Stimulated activated CD8-positive, alpha-beta memory T cell treated with anti-CD3 and anti-CD28 coated beads, Interleukin-12 subunit alpha, Interleukin-12 subunit beta, amount 100 ng/mL, for 1 hour (primary cell): ENCODE measurements at places on chromosomes 5 and 9.

DNA sequence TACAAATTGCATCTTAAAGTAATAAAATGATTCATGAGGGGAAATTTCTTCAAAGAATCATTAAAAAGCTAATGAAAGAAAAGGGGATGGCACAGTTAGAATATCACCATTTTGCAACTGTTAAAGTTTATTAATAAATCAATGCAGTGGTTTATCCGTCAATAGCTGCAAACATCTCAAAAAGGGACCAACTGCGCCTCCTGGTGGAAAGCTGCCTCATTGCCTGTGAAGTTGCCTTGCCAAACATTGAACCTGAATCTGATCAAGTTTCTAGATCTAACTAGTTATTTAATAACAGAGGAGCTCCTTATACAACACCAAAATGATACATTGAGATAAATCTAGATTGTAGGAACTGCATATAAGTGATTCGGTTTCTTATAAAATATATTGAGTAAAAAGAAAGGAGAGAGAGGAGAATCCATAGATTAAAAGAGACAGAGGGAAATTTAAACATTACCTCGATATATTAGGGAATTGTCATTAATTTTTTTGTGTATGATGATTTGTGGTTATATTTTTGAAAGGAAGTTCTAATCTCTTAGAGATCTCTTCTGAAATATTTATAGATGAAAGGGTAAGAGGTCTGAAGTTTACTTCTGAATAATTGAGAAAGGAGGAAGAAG lies 6.9 kb upstream of the NDUFB6 start:
- DNase-seq, result peak; percentile 73

DNA sequence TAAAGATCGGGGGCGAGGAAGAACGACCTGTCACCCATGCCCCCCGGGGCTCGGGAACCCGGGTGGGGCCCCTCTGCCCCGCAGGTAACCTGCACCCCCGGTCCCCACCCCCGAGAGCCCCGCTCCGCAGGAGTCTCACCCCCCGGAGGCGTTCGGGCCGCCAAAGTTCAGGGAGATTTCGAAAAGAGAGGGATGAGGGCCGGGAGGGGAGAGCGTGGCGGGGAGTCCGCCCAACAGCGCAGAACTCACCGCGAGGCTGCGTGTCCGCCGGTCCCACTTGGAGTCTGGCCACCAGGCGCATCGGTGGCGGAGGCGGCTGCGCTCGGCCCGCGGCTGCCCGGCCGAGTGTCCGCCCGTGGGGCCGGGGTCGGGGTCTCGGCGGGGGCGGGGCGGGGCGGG lies at the start of gene PHF19:
Gene PHF19, minus strand, starts transcription at position 347 of the 399 bp plus-strand sequence. CDS start 2,447 bp downstream, outside the sequence.
- no peak for DNase-seq

DNA sequence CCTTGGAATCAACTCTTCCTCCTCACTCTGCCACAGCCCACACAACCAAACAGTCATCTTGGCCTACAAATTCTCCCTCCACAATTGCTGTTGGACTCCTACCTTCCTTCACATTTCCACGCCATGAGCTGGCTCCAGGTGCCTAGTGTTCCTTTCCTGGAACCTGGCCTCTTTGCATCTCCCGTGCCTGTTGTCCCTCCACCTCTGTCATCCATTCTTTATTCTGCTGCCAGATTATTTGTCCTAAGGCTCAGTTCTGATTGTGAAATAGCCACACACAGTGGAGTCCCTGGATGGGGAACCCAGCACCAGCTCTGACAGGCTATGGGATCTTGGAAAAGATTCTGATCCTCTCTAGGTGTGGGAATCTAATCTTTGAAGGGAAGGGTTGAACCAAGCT lies 109.1 kb upstream of the ANKH start:
- DNase-seq, result no peak

DNA sequence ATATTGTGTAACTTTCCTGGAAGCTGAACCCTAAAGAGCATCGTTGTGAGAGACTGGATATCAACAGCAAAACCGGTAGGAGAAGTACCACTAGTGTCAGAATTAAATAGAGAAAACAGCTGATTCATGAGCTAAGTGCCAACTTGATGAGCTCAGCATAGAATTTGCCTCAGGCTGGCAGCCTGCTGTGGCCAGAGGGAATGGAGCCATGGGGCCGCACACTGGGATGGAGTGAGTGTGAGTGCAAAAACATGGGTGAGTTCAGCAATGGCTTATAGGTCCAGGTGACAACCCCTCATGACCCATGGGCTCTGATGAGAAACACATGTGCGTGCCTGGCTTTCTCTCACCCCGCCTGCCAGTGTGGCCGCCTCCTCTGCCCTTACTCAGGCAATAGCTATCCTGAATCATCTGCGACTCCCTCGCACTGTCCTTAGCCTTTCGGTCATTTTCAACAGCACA lies 25.4 kb downstream of the ADAMTS16 start:
- DNase-seq, result no peak

DNA sequence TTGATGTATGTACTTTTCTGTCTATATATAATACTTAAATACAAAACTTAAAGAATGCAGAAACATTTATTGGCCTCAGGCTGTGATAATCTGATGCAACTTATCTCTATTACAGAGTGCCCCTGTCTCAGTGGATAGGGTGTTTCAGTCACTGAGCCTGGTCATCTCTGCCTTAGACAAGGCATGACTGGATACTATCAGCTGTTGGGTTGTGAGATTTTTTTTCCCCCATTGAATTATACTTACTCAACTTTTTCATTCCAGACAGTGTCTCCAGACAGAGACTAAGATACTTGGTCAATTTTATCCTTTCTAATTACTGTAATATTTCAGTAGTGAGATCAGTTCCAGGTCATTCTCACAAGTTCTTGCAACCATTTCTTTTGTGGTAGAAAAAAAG lies 26.7 kb downstream of the XRCC4 start:
- no peak for DNase-seq

DNA sequence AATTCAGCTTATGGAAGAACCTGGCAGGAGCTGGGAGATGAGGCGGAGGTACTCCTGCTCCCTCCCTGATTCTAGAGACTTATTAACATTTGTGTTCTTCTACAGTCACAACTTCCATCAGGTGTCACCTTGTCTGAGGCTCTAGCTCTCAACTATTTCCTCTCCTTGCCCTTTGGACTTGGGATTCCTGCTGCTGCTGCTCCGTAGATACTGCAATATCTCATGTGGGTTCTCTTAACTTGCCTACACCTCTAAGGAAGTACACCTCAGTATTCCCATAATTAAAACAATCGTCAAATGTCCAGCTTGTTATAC lies 21.2 kb downstream of the ANXA1 start:
- no peak for DNase-seq

DNA sequence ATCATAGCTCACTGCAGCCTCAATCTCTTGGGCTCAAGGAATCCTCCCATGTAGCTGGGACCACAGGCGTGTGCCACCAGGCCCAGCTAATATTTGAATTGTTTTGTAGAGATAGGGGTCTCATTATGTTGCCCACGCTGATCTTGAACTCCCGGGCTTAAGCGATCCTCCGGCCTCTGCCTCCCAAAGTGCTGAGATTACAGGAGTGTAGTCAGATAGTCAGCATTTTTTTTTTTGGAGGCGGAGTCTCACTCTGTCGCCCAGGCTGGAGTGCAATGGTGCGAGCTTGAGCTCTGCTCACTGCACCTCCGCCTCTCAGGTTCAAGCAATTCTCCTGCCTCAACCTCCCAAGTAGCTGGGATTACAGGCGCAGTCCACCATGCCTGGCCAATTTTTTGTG lies 1.6 kb upstream of the SAR1B start:
- DNase-seq, result no peak

DNA sequence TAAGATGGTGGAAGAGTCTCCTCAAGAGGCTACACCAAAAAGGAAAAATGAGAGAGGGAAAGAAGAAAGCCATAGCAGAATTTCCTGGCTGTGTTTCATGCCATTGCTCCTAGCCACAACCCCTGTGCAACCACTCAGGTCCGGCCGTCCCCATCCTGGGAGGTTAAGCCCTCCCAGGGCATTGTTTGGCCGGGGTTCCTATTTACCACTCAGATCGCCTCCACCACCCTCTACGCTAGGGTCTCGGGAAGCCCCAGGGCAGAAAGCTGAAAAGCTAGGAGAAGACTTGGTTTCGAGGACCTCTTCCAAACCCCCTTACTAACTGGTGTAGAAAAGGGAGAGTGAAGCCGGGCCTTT lies 715 bp downstream of the RC3H2 start:
- peak; percentile 4 for DNase-seq

DNA sequence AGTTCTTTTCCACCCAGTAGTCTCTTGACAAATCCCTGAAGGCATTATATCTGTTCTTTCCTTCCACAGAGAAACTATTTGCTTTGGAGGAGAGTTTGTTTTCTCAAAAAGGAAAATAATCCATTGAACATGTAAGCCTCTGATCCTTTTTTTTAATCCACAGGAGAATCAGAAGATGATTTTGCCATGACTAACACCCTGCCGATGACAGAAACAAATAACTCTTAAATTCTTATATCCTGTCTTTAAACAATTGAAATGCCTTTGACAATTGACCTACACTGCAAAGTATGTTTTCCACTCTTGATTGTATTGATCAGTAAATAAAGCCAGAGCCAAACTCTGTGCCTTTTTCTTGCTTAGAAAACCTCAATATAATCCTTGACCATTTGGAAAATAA lies 666.4 kb upstream of the CTNND2 start:
- no peak for DNase-seq

DNA sequence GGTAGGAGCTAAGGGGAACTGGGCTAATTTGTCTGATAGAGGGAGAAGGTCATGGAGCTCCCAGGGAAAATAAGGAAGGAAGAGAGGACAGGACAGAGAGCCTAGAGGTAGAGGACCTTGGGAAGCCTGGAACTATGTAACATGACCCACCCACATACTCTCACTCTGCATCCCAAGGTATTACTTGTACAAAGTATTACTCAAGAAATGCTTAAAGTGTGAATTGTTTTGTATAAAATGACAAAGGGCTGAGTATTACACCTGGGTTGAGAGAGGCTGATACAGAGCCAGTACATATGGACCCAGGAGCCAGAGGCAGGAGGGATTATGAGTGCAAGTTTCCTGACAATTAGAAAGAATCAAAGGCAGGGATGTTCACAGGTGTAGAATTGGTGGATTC lies 80.5 kb upstream of the ANKRD55 start:
- DNase-seq, result no peak

GRCh38 chr9:129183495-129184218 lies 5.6 kb upstream of the IER5L start:
- DNase-seq, result no peak

DNA sequence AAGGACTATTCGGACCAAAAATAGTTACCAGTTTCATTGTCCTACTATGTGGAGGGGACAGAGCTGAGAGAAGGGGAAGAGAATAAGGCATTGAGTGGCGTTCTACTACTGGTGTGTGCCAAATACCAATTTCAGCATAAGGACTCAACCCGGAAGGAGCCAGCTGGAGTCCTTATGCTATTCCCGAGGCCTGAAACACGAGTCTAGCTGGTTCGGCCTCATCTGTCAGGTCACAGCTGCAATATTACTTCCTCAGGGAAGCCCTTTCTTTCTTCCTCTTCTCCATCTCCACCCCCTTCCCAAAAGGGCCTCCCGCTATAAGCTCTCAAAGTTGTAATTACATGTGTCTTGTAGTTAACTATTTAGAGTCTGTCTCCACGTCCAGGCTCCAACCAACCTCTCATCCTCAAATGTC lies 20.5 kb upstream of the FER start:
- DNase-seq, result no peak

GRCh38 chr5:155053501-155053900 lies 39.9 kb downstream of the KIF4B start:
- no peak for DNase-seq

DNA sequence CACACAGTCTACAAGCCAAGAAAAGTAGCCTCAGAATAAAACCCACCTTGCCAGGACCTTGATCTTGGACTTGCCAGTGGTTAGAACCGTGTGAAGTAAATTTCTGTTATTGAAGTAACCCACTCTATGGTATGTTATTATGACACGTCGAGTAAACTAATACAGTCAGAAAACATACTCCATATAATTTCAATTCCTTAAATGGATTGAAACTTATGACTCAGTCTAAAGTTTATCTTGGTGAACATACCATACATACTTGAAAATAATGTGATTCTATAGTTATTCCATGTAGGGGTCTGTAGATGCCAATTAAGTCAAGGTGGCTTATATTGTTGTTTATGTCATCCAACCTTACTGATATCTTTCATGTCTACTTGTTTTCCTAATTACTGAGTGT lies 950.7 kb downstream of the TLE4 start:
- DNase-seq, result no peak

- no peak for DNase-seq
These were observed 483.1 kb upstream of the ZNF608 start for GRCh38 chr5:125229556-125229955.

- no peak for DNase-seq
These were observed 74.5 kb downstream of the ADAMTS2 start for GRCh38 chr5:179270581-179271427.

GRCh38 chr5:31767335-31768031 lies 128.6 kb downstream of the PDZD2 start:
- no peak for DNase-seq

- DNase-seq, result no peak
These were observed 37.9 kb upstream of the RAB3C start for GRCh38 chr5:58544926-58545325.

GRCh38 chr9:82275258-82275927 lies 286.8 kb downstream of the SPATA31D1 start:
- no peak for DNase-seq

- no peak for DNase-seq
These were observed 9.2 kb upstream of the GADD45G start for GRCh38 chr9:89595646-89596045.

DNA sequence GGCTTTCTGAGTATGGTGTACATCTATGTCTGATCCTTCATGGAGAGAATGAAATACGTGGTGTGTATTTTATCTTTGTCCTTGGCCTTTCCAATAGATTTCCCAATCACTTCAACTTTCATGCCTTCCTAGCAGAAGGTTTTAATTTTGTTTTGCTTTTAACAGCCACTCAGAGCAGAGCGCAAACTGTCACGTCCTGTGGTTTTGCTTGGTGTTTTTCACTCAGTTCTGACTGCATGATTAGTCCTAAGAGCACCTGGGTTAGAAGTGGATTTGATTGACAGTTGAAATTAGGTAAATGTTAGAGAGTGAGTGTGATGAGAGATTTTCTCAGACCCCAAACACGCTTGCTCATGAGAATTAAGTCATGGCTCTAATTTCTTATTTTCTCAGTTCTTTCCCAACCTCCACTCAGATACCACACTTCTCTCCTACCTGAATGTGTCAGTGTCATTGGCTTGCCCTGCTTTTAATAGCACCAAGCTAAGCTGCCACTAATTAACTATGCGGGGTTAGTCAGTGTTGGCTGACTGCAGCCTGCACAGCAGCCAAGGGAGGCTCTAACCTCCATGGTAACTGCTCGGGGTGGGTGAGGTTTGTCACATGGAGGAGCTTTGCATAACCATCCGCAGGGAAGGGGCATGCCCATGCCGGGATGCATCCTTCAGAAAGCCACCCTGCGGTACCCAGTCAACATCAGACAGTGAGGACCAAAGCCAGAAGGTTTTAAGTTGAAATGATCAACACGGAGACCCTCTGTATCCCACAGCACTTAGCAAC lies 173.4 kb downstream of the NR3C1 start:
- DNase-seq, result no peak

DNA sequence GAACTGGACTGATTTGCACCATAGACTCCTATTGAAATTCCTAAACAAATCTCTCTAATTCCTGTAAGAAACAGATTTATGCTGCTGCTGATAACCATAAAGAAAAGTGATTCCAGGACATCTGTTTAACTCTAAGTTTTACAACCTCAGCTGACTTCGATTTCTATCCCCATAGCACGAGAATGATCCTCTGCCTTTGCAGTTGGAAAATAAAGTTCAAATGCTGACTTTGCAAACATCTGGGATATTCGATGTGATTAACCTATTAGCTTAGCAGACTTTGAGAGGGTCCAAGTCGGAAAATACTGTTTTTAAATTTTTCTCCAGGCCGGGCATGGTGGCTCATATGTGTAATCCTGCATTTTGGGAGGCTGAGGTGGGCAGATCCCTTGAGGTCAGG lies 247.3 kb downstream of the PSAT1 start:
- DNase-seq, result no peak

GRCh38 chr5:162496100-162496808 lies 428.7 kb downstream of the GABRG2 start:
- DNase-seq, result no peak
